PC-3 (cell line): ENCODE measurements at places on chromosomes 2 and 18.
A peak's percentile ranks its signal among the peaks of the same experiment; 100 is the strongest.

- H3K27ac ChIP-seq, result no peak overlapping the region
- H3K27me3 ChIP-seq, result no peaks in the 10 kb centered on the region
- H3K4me3 ChIP-seq, result no peak overlapping the region
These were observed 3.6 kb downstream of the FAM124B start for GRCh38 chr2:224398289-224398688.

DNA sequence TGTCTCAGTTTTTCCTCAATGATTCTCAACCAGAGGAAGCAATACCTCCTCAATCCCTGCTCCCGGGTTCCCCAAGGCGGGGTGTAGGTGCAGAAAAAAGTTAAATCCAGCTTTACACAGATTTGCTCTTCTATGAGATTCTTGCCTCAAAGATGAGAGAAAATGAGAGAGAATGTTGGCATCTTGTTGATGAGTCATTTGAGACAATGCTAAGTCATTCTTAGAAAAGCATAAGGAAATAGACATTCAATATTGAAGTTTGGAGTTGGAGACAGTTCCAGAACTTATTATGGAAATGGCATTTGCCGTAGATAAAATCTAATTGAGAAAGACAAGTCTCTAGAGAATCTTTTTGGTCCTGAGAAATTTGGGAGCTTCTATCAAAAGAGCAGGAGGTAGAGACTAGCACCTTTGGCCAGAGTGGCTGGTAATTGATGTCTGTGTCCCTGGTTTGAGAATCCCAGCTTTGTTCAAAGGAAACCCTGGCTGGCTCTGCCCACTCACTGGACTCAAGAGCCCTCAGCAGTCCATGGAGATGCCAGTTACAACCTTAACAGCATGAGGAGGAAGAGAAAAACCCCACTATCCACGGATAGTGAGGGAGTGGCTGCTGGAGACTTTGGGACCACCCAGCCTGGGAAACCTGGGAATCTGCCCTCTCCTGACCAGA is 181.2 kb downstream of the FAM124B start:
- H3K27me3 ChIP-seq, result no peaks in the 10 kb centered on the region
- no peak overlapping the region for H3K4me3 ChIP-seq
- peaks cover 28% of the 10 kb centered on the region for H3K4me1 ChIP-seq
- peak overlapping the region; percentile 84 for H3K27ac ChIP-seq
- DNase-seq, result peak; percentile 63

DNA sequence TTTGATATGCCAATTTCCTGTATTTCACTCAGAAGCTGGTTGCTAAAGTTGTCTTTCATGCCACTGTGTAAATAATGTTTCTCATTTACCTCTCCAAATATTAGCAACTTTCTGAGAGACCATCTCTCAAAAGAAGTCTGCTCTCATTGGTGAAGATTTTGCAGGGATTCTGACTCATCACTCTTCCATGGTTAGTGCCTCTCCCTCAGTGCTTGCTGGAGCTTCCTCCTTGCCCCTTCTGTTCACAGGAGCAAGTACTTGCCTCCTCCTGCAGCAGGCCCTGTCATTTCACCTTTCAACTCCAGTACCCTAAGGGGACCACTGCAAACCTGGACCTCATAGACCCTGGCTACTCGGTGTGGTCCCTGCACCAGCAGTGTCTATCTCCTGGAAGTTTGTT is 168.8 kb downstream of the ZNF385B start:
- DNase-seq, result peak; percentile 56
- peaks cover 28% of the 10 kb centered on the region for H3K4me1 ChIP-seq
- H3K27ac ChIP-seq, result peak overlapping the region; percentile 35
- no peak overlapping the region for H3K4me3 ChIP-seq
- no peaks in the 10 kb centered on the region for H3K27me3 ChIP-seq

DNA sequence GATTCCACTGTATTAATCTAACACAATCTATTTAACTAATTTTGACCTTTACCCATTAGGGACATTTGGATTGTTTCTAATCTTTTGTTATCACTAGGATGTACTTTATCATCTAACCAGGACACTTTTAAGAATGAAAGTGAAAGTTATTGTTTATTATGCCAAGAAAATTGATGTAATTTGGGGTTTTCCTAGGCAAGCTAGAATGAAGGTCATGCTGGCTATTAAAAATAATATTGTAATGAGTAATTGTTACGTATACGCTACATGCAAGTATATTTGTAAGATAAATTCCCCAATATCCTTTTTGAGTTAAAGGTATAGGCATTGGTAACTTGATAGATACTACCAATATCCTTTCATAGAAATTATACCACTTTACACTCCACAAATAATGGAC is 74.6 kb downstream of the COL5A2 start:
- H3K27ac ChIP-seq, result peak overlapping the region; percentile 33
- 0 out of 2 replicates have a peak, but pooled peaks cover 2% of the 10 kb centered on the region for H3K36me3 ChIP-seq
- H3K27me3 ChIP-seq, result no peaks in the 10 kb centered on the region
- no peak overlapping the region for H3K4me3 ChIP-seq
- peak; percentile 59 for DNase-seq

GRCh38 chr2:28454016-28454930 is 41.6 kb upstream of the PLB1 start:
- peaks cover 12% of the 10 kb centered on the region for H3K4me1 ChIP-seq
- H3K4me3 ChIP-seq, result no peak overlapping the region
- H3K27me3 ChIP-seq, result no peaks in the 10 kb centered on the region
- peak; percentile 28 for DNase-seq
- no peak overlapping the region for H3K27ac ChIP-seq
- H3K36me3 ChIP-seq, result no peaks in the 10 kb centered on the region

DNA sequence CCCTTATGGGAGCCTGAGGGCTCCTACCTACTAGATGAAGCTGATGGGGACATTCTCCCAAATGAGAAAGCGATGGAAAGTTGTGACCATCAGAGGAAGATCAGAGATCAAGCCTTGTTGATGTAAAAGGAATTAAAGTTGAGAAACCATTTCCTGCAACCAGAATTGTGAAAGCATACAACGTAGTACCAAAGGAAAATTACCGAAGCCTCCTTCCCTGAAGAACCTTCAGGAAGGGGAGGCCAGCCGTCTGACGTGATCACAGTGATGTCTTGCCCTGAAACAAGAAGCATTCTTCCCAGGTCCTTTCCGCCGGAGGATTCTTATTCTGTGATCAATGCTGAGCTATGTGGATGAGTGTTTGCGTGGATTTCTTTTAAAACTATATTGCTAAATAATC is 211.6 kb upstream of the TNP1 start:
- H3K36me3 ChIP-seq, result no peaks in the 10 kb centered on the region
- H3K27ac ChIP-seq, result no peak overlapping the region
- H3K27me3 ChIP-seq, result no peaks in the 10 kb centered on the region
- H3K4me3 ChIP-seq, result no peak overlapping the region

DNA sequence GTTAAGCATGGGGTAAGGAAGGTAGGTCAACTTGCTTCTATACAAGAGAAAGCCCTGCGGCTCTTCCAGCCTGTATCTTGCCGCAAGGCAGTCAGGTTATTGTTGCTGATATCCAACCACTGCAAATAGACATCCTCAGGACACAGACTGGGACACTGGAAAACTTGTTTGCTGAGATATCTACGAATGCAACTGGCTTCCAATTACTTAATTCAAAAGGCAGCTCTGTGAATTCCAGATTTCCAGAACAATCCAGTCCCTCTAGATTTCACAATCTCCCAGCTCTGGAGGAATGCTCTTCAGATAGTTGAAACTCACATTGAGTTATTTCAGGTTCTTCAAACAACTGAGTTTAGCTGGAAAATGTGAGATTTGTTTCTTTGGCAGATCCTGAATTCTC is 34.6 kb upstream of the SP9 start:
- H3K4me3 ChIP-seq, result no peak overlapping the region
- H3K4me1 ChIP-seq, result no peaks in the 10 kb centered on the region
- no peak for DNase-seq
- no peak overlapping the region for H3K27ac ChIP-seq
- H3K27me3 ChIP-seq, result no peaks in the 10 kb centered on the region
- no peaks in the 10 kb centered on the region for H3K36me3 ChIP-seq

GRCh38 chr2:168085801-168086361 is 161.5 kb downstream of the STK39 start:
- no peak for DNase-seq
- H3K4me3 ChIP-seq, result no peak overlapping the region
- no peaks in the 10 kb centered on the region for H3K4me1 ChIP-seq
- H3K27ac ChIP-seq, result no peak overlapping the region
- 0 out of 2 replicates have a peak, but pooled peaks cover 2% of the 10 kb centered on the region for H3K36me3 ChIP-seq
- H3K27me3 ChIP-seq, result no peaks in the 10 kb centered on the region

- no peaks in the 10 kb centered on the region for H3K4me1 ChIP-seq
- peak; percentile 20 for DNase-seq
- no peak overlapping the region for H3K4me3 ChIP-seq
- H3K27me3 ChIP-seq, result no peaks in the 10 kb centered on the region
- H3K27ac ChIP-seq, result no peak overlapping the region
These were observed 324.4 kb upstream of the TNP1 start for GRCh38 chr2:217184242-217184641.

DNA sequence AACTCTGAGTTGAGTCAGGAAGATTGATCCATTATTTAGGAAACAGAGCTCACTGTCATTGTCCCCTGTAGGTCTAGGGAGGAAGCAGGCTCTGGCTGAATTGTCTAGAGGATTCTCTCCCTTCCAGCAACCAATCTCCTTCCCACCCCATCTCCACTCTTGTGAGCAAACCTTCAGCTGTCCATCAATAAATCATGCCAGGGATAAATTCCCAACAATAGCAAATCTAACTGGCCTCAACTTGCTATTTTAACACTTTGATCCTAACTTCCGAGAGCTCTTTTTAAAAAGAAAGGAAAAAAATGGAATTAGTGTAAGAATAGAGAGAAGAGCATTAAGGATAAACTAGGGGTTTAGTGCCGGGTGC is 53.5 kb downstream of the ATP8B1 start:
- H3K36me3 ChIP-seq, result no peaks in the 10 kb centered on the region
- H3K27me3 ChIP-seq, result no peaks in the 10 kb centered on the region
- no peak for DNase-seq
- H3K27ac ChIP-seq, result peak overlapping the region; percentile 52
- H3K4me1 ChIP-seq, result peaks cover 30% of the 10 kb centered on the region
- no peak overlapping the region for H3K4me3 ChIP-seq

DNA sequence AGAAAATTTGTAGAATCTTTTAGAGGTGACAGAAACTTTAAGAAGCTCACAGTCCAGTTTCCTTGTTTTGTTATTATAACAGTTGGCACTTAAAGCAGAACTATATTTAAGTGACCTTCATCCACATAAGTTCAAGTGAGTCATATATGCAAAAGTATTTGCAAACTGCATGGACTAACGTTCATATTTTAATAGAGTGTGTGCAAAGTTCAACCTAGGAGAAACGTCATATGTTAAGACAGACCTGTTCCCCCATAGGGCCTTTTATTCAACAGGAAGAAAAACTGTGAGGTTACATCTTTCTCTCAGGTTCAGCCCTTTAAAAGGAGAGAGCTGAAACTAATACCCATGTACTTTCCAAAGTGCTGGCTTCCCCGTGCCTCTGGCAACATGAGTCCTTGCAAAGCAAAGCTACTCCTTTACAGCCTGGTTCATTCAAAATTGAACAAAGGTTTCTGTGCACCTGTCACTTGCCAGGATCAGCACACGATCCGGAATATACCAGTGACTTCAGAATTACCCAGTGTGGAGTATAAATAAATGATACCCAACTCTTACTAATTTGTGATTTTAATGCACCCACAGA is 280.0 kb upstream of the RAB12 start:
- no peaks in the 10 kb centered on the region for H3K27me3 ChIP-seq
- peak; percentile 86 for DNase-seq
- peaks cover 39% of the 10 kb centered on the region for H3K4me1 ChIP-seq
- peak overlapping the region; percentile 52 for H3K27ac ChIP-seq
- H3K4me3 ChIP-seq, result no peak overlapping the region
- H3K36me3 ChIP-seq, result no peaks in the 10 kb centered on the region

DNA sequence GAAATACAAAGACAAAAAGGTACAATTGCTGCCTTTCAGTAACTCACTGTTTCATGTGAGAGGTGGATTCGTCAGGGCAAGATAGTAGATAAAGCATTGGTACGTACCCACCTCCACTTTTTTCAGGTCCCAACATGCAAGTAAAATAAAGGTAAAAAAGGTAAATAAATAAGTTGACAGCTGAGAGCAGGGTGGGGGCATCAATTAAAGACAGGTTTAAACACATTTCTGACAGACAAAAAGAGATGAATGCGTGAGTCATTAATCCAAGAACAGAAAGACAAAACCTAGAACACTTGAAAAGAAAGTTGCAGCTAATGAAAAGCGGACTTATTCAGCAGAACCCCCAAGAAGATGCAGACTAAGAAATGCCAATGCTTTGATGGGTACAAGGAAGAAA is 979.6 kb upstream of the CDH2 start:
- peak overlapping the region; percentile 95 for H3K27ac ChIP-seq
- H3K27me3 ChIP-seq, result no peaks in the 10 kb centered on the region
- peaks cover 64% of the 10 kb centered on the region for H3K4me1 ChIP-seq
- H3K4me3 ChIP-seq, result peak overlapping the region; percentile 47
- no peaks in the 10 kb centered on the region for H3K36me3 ChIP-seq

DNA sequence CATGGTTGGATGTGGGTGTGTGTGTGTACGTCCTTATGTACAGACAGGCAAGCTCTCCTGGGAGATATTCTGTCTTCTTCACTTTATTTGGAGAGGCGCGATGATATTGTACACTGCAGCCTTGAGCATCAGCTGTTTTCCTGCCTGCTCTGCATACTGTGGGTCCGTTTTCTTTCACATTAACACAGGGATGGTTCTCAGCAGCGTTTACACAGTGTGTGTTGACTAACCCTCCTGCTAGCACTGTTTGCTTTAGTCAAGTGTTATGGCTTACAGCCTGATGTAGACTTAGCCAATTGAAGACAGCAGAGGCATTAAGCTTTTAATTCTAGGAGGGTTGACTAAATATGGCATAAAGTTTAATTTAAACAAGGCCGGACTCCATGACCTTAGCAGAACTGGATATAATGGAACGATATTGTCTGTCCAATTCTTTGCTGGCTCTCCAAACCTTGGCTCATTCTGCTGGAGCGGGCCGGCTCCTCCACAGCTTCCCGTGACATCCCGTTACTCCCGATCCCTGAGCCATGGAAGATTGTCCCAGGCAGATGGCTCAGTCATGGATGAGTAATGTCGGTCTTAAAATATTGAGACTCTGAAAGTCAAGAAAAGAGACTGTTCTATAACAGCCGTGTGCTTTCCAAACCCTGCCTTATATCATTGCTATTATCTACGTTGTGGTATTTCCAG is 134.7 kb downstream of the TPGS2 start:
- no peaks in the 10 kb centered on the region for H3K27me3 ChIP-seq
- peak; percentile 5 for DNase-seq
- peaks cover 16% of the 10 kb centered on the region for H3K4me1 ChIP-seq

- no peak overlapping the region for H3K4me3 ChIP-seq
- no peaks in the 10 kb centered on the region for H3K4me1 ChIP-seq
- H3K36me3 ChIP-seq, result no peaks in the 10 kb centered on the region
These were observed 205.9 kb downstream of the BABAM2 start for GRCh38 chr2:28096421-28096820.

DNA sequence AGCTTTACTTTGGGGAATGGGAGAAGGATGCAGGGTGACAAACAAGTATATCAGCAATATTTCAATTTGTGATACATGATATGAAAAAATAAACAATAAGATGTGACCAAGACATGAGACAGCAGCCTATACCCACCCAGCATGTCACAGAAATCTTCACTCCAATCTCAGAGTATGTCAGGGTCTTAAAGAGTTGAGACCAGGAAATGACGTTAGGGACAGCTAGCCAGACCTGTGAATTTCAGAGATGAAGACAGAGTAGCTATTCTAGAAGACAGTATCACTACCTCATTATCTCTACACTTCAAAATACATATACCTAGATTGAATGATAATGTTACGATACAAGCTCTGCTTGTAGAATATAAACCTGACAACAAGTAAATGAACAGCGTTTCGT is 282.8 kb downstream of the ZEB2 start:
- no peaks in the 10 kb centered on the region for H3K36me3 ChIP-seq
- DNase-seq, result no peak
- H3K27ac ChIP-seq, result no peak overlapping the region
- peaks cover 12% of the 10 kb centered on the region for H3K4me1 ChIP-seq
- H3K27me3 ChIP-seq, result no peaks in the 10 kb centered on the region

GRCh38 chr18:3283908-3284307 is 22.0 kb downstream of the MYL12B start:
- H3K27ac ChIP-seq, result no peak overlapping the region
- DNase-seq, result no peak
- no peaks in the 10 kb centered on the region for H3K36me3 ChIP-seq
- no peak overlapping the region for H3K4me3 ChIP-seq
- no peaks in the 10 kb centered on the region for H3K27me3 ChIP-seq
